Stimulated activated CD4-positive, alpha-beta T cell treated with anti-CD3 and anti-CD28 coated beads, Interleukin-4, amount 100 ng/mL, for 48 hours (primary cell): ENCODE measurements at places on chromosomes 1 and 21.
A peak's percentile ranks its signal among the peaks of the same experiment; 100 is the strongest.

- no peak for DNase-seq
These were observed 26.4 kb downstream of the RRAGC start for GRCh38 chr1:38833146-38833545.

DNA sequence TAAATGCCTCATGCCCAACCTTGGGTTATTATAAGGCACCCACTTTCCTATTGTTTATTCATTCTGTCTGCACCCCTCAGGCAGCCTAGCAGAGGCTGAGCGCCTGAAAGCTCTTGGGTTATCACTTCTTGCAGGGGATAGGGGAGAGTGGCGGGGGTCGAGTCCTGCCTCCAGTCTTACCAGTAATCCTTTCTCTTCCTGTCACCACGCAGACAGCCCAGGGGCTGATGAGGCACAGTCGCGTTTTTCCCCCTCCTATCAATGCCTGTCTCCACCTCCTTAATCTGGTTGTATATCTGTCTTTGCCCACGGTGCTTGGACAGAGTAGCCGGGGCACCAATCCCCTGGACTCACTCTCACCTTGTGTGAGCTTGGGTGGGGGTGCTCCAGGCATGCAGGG is 733.1 kb downstream of the MATN1 start:
- DNase-seq = no peak

GRCh38 chr1:116569776-116570357 is 959 bp downstream of the CD58 start:
- DNase-seq = peak; percentile 46

- DNase-seq = no peak
These were observed 7.4 kb downstream of the LRRC53 start for GRCh38 chr1:74504933-74505512.

- no peak for DNase-seq
These were observed 330.3 kb downstream of the ZNF326 start for GRCh38 chr1:90325168-90325567.

DNA sequence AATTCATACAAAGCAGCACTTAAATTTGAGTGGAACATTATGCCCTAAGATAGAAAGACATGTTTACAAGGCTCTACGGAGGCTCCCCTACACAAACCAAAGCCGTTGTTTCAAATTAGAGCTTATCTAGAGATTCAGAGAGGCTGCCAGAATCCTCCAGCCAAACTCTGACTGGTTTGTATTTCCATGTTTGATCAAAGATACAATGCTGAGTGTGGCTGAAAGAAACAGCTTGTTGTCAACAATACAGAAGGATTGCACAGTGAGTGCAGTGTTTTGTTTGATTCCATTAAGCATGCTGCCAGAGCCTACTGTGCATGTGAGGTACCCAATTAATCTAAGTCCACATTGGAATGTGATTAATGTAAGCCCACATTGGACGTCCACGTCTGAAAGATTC is 402.7 kb downstream of the DISC1 start:
- no peak for DNase-seq

DNA sequence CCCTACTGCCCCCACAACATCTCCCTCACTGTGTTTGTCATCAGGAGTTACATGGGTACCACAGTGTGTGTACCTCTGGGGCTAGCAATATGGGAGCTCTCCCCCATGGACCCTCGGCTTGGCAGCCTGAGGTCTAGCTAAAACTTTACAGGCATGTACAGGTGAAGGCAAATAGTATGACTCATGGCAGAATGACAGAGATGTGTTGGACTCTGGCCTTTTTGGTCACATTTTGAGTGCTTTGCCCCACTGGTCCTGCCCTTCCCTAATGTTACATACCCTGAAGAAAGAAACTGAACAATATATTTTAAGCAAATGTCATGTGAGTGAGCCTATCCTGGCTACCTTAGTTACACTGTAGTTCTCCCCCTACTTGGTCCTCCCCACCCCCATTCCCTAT is 124.0 kb downstream of the NGF start:
- no peak for DNase-seq

- no peak for DNase-seq
These were observed 13.6 kb upstream of the PADI3 start for GRCh38 chr1:17235135-17235885.
